Natural killer cell treated with Interleukin-12 subunit alpha and Interleukin-12 subunit beta and Interleukin-15 and Interleukin-18, amount 100 ng/mL, for 72 hours (primary cell): ENCODE measurements at places on chromosomes 4 and X.

DNA sequence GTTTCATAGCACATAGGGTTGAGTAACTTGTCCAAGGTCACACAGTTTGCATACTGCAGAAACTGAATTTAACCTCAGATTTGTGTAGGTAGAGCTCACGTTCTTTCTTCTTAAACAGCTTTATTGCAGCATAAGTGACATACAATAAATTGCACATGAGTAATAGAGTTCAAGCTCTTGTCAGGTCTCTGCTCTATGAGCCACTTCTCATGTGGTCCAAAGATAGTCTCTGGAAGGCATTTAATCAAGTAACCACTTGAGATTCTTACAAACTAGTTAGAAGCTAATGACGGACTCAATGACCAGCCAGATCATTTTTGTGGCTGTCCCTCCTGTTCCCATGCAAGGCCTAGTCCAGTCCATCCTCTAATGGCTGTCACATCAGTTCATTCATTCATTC, 68.9 kb downstream of the MAOB start:
- no peaks in the 10 kb centered on the region for H3K36me3 ChIP-seq
- H3K27me3 ChIP-seq, result peaks cover 23% of the 10 kb centered on the region
- no peak overlapping the region for H3K27ac ChIP-seq
- H3K4me3 ChIP-seq, result peak overlapping the region; percentile 18
- H3K4me1 ChIP-seq, result peaks cover 13% of the 10 kb centered on the region

DNA sequence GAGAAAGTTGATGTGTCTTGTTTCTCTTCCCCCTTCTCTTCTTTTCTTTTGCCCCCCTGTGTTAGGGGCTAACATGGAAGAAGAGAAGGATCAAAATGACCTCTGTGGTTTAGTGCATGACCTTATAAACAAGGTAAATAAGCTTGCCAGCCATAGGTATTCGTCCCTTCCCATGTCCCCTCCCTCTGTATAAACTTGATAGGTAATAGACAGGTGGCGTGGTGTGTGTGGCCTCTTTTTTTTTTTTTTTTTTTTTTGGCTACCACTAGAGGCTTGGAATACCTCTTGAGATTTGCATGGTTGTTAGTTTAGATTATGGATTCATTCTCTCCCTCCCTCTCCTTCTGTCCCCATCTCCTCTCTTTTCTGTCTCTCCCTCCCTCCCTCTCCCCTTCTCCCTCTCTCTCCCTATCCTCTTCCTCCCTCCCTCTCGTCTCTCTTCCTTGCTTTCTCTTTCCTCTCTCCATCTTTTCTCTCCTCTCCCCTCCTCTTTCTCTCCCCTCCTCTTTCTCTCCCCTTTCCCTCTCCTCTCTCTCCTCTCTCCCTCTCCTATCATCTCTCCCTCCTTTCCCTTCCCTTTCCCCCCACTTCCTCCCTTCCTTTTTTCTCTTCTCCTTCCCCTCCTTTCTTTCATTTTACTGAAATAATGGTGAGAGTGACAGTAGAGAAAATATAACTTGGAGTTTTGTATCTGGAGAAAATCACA, 134.4 kb downstream of the AFF1 start:
- no peaks in the 10 kb centered on the region for H3K36me3 ChIP-seq
- H3K4me3 ChIP-seq, result no peak overlapping the region
- H3K27me3 ChIP-seq, result no peaks in the 10 kb centered on the region
- no peak for DNase-seq

DNA sequence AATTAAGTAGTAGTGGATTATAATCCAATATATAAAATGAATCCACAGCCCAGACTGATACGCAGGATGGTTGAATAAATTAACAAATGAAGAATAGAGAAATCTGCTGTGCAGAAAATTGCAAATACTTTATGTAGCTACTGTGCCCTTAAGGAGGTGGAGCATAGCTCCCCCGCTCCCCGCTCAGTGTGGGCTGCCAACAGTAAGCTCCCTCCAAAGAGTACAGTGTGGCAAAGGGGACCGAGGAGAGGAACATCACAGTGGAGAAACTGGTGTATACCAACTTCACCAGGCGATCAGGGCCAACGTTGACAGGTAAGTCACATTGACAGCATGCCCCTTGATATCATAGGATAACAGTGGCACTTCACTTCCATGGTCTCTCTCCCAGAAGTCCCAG, 57.9 kb upstream of the CLDN34 start:
- DNase-seq, result no peak
- H3K27ac ChIP-seq, result no peak overlapping the region
- no peaks in the 10 kb centered on the region for H3K4me1 ChIP-seq
- no peak overlapping the region for H3K4me3 ChIP-seq
- no peaks in the 10 kb centered on the region for H3K36me3 ChIP-seq

- no peak overlapping the region for H3K27ac ChIP-seq
- no peak overlapping the region for H3K4me3 ChIP-seq
- peaks cover 19% of the 10 kb centered on the region for H3K27me3 ChIP-seq
- no peaks in the 10 kb centered on the region for H3K4me1 ChIP-seq
- DNase-seq, result no peak
Measured at GRCh38 chr4:108255203-108255747, 86.5 kb upstream of the LEF1 start.

DNA sequence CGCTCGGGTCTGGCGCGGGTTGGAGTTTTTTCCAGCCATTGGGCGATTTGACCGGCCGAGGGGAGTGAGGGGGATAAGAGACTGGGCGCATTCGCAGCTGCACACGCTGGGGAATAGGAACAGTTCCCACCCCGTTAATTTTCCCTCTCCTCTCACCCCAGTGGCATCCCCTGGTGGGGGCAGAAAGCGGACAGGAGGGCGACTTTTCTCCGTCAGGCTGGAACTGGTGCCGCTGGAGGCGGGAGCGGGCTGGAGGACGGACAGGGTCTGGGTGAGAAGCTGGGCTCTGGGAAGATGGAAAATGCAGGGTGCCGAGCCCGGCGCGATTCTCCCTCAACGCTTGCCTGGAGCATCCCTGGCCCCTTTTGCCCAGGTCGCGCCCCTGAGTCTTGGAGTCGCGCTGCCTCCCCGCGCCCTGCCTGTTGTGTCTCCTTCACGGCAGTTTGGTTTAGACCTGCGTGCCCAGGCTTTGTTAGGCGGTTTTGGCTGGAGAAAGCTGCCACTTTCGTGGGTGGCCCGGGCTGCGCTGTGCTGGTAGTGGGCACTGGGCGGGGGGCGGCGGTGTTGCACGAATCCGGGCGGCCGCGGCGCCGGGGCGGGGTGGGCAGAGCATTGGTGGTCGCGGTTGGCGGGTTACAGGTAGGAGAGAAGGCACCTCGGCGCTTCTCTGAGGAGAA, 2.0 kb downstream of the ADGRL3 start:
- H3K4me3 ChIP-seq, result no peak overlapping the region
- no peak for DNase-seq
- peaks cover 22% of the 10 kb centered on the region for H3K27me3 ChIP-seq
- peaks cover 11% of the 10 kb centered on the region for H3K36me3 ChIP-seq
- peaks cover 3% of the 10 kb centered on the region for H3K4me1 ChIP-seq

DNA sequence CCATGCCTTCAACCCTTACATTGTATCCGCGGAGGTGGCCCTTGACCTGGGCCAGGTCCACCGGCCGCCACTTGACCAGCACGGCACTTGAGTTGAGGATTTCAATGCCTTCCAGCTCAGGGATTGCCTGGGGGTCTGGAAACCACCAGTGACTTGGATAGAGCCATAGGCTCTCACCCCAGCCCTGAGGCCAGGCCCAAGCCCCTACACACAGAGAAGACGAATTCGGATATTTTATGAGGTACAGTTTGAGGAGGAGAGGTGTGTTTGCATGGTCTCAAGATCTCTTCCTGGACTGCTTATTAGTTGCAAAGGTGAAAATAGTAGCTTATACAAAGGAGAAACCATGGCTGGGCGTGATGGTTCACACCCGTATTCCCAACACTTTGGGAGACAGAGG, 20.3 kb downstream of the L1CAM start:
- no peak overlapping the region for H3K4me3 ChIP-seq
- no peaks in the 10 kb centered on the region for H3K4me1 ChIP-seq
- no peak for DNase-seq
- peaks cover 2% of the 10 kb centered on the region for H3K27me3 ChIP-seq
- no peak overlapping the region for H3K27ac ChIP-seq

- no peak overlapping the region for H3K27ac ChIP-seq
- peaks cover 14% of the 10 kb centered on the region for H3K4me1 ChIP-seq
- no peak overlapping the region for H3K4me3 ChIP-seq
- no peaks in the 10 kb centered on the region for H3K27me3 ChIP-seq
Measured at GRCh38 chr4:150570862-150571261, 11.1 kb upstream of the MAB21L2 start.

DNA sequence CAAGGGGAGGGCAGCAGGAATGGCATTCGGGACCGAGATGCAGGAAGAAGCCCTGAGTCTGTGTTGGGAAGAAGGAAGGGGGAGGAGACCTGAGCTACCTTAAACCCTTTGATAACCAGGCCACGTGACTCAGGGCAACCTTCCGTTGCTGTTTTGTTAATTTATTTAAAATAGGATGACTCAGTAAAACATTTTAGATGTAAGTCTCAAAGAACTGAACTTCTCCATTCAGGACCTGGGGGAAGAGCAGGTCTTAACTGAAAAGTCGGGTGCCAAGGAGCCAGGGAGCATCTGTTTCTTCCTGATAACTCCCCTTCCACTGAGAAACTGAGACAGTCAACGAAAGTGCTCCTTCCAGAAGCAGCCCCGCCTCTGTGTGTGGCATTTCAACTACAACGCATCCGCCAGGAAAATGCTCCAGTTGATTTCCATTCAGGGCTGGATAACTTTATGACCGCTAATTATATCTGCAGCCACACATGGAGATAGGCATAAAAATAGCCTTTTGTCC, 88.0 kb downstream of the IRF2 start:
- no peaks in the 10 kb centered on the region for H3K27me3 ChIP-seq
- DNase-seq, result no peak
- no peak overlapping the region for H3K4me3 ChIP-seq
- H3K27ac ChIP-seq, result peak overlapping the region; percentile 29

DNA sequence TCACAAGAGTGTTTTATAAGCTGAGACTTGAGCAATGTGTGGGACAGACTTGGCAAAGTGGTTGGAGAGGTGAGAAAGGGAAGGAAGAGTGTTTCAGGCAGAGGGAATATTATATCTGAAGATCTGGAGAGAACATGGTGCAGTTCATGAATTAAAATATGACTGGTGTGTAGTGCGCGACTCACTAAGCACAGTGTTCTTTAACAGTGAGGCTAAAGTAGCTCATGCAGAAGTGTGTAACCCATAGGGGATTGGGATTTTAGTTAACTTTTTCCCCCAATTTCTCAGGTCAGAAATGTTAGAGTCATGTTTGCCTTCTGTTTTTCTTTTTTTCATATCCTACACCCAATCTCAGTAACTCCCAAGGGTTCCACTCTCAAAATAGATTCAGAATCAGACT, 9.7 kb downstream of the MTHFD2L start:
- H3K4me1 ChIP-seq, result peaks cover 5% of the 10 kb centered on the region
- no peak for DNase-seq
- H3K27ac ChIP-seq, result no peak overlapping the region
- H3K4me3 ChIP-seq, result no peak overlapping the region
- H3K27me3 ChIP-seq, result no peaks in the 10 kb centered on the region

DNA sequence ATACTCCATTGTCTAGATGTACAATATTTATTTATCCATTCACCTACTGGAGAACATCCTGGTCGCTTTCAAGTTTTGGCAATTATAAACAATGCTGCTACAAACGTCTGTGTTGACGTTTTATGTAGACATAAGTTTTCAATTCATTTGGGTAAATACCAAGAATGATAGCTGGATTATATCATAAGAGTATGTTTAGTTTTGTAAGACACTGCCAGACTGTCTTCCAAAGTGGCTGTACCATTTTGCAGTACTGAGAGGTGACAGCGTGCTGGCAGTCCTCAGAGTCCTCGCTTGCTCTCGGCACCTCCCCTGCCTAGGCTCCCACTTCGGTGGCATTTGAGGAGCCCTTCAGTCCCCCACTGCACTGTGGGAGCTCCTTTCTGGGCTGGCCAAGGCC, 253.3 kb upstream of the INTU start:
- DNase-seq, result no peak
- H3K36me3 ChIP-seq, result peaks cover 4% of the 10 kb centered on the region
- no peaks in the 10 kb centered on the region for H3K4me1 ChIP-seq
- no peak overlapping the region for H3K27ac ChIP-seq

GRCh38 chr4:177161781-177162180, 147.9 kb upstream of the NEIL3 start:
- H3K4me1 ChIP-seq, result no peaks in the 10 kb centered on the region
- no peak for DNase-seq
- no peaks in the 10 kb centered on the region for H3K36me3 ChIP-seq
- no peak overlapping the region for H3K4me3 ChIP-seq
- no peak overlapping the region for H3K27ac ChIP-seq

GRCh38 chr4:140304346-140304745, 69.1 kb upstream of the SCOC start:
- no peak overlapping the region for H3K4me3 ChIP-seq
- peaks cover 17% of the 10 kb centered on the region for H3K27me3 ChIP-seq
- H3K27ac ChIP-seq, result no peak overlapping the region

GRCh38 chr4:98601708-98602107, 56.7 kb downstream of the TSPAN5 start:
- H3K4me3 ChIP-seq, result peak overlapping the region; percentile 75
- DNase-seq, result no peak
- no peaks in the 10 kb centered on the region for H3K27me3 ChIP-seq
- H3K36me3 ChIP-seq, result peaks cover 11% of the 10 kb centered on the region
- peak overlapping the region; percentile 59 for H3K27ac ChIP-seq

DNA sequence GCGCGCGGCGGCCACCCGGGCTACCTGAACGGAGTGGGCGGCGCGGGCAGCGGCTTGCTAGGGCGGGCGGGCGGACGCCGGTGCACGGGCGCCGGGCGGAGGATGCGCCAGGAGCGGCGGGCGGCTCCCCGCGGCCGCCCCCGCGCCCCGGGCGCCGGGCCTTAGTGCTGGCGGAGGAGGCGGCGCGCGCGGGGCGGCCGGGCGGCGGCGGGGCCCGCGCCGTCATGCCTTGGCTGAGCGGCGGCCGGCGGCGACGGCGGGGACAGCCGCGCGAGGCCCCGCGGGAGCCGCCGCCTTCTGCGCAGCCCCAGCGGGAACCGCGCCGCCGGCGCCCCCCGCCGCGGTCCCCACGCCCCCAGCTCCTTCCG, 48.2 kb downstream of the CLDN34 start:
- peaks cover 12% of the 10 kb centered on the region for H3K27me3 ChIP-seq
- DNase-seq, result no peak
- no peak overlapping the region for H3K4me3 ChIP-seq
- peaks cover 30% of the 10 kb centered on the region for H3K4me1 ChIP-seq
- H3K36me3 ChIP-seq, result peaks cover 4% of the 10 kb centered on the region

DNA sequence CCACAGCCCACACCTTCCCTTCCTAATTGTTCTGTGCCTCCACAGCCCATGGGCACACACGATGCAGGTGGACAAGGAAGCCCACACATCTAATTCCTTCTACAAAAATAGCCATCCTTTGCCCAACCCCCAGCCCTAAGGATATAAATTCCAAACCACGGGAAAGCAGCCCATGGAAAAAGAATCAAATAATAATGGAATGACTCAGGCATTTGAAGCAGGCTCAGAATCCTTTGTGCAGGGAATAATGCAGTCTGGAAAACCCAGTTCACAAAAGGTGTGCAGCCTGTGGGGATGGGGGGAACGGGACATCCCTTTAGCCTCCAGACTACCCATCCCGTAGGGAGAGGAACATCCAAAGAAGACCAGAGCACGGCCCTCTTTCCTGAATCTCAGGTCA, 342.3 kb upstream of the GALNT7 start:
- H3K4me3 ChIP-seq, result no peak overlapping the region
- H3K4me1 ChIP-seq, result no peaks in the 10 kb centered on the region
- no peaks in the 10 kb centered on the region for H3K36me3 ChIP-seq
- H3K27ac ChIP-seq, result no peak overlapping the region
- H3K27me3 ChIP-seq, result peaks cover 5% of the 10 kb centered on the region

GRCh38 chr4:100079264-100079663, 111.0 kb downstream of the DDIT4L start:
- H3K36me3 ChIP-seq, result no peaks in the 10 kb centered on the region
- peak overlapping the region; percentile 76 for H3K27ac ChIP-seq
- peak; percentile 86 for DNase-seq
- H3K4me3 ChIP-seq, result peak overlapping the region; percentile 57
- H3K4me1 ChIP-seq, result peaks cover 36% of the 10 kb centered on the region
- H3K27me3 ChIP-seq, result no peaks in the 10 kb centered on the region
